ENCODE measurements at places on chromosomes 3 and 15.

DNA sequence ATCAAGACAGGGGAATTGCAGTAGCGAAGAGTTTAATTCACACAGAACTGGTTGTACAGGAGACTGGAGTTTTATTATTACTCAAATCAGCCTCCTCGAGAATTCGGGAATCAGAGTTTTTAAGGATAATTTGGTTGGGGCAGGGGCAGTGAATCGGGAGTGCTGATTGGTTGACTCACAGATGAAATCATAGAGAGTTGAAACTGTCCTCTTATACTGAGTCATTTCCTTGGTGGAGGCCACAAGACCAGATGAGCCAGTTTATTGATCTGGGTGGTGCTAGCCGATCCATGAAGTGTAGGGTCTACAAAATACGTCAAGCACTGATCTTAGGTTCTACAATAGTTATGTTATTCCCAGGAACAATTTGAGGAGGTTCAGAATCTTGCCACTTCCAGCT lies 5.3 kb upstream of the ZNF770 start:
- DNase-seq, result no peak

DNA sequence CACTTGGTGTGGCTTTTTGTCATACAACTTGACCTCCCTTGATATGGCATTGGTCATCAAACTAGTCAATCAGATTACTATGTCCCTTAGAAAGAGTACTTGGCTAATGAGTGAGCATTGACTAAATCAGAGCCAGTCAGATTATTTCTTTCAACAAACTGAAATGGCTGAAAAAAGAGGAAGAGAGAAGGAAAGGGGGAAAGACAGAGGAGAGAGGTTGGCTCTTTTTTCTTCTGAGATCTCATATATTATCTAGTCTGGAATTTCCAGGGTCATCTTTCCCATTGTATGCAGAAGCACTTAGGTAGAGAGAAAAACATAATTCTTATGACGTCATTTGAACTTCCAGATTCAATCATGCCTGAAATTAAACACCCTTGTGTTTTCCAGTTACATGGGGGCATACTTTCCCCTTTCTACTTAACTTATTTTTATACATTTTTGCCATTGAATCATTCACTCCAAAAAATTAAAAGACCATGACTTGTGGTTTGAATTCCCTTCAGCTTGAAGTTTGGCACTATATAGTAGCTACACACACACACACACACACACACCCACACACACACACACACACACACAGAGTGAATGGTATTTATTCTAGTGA lies 387.8 kb downstream of the LSAMP start:
- peak; percentile 56 for DNase-seq

GRCh38 chr15:62896969-62897486 lies 145.5 kb upstream of the TPM1 start:
- peak; percentile 100 for DNase-seq

GRCh38 chr3:138935863-138936740 lies 10.8 kb downstream of the FOXL2 start:
- peak; percentile 45 for DNase-seq

DNA sequence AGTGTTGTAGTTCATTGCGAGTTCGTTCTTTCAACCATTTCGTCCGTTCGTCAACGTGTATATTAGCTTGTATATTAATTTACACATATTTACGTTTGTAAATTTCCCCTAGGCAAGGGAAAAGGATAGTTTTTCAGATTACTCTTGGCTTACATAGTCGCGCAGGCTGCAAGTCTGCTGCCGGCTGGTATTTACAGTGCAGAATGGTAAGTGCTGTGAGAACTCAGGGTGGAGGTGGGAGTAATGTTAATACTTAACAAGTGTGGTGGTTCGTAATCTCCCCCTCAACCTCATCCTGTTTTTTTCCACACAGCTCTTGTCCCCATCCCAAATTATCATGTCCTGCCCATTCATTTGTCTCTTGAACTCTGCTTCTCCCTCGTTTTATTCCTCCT lies 766 bp downstream of the FAM98B start:
- no peak for DNase-seq

DNA sequence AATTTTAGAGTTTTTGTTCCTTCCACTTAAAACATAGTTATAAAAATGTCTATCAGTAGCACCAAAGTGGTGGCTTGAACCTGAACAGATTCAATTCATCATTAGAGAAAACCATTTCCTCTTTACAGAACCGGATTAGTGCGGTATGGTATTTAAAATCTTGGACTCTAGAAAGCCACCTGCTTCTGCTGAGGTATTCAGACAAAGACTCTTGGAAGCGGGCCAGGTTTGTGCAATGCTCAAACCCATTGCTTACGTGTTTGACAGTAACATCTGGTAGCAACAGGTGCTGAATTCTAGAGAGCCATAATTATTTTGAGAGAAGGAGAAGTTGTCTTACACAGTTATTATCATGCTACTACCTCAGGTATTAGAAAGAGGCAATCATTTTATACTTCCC lies 290.5 kb downstream of the NAALADL2 start:
- peak; percentile 6 for DNase-seq
